Activated T-helper 1 cell treated with Interleukin-2 at 50 U/mL for 16 hours (primary cell): ENCODE measurements at places on chromosomes 12 and 14.
A peak's percentile ranks its signal among the peaks of the same experiment; 100 is the strongest.

DNA sequence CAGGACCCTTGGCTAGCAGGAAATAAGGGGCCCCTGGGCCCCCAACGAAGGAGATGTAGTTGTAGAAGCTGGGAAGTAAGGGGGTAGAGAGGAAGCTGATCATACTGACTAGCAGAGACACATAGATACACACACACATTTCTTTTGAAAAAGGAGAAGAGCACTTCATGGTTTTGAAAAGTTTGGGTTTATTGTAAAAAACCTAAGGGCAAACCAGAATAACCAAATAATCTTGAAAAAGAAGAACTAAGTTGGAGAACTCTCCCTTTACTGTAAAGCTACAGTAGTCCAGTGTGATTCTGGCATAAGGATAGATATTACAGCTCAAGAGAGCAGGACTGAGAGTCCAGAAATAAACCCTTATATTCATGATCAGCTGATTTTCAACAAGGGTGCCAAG, 5.8 kb upstream of the HCAR3 start:
- no peak for DNase-seq

DNA sequence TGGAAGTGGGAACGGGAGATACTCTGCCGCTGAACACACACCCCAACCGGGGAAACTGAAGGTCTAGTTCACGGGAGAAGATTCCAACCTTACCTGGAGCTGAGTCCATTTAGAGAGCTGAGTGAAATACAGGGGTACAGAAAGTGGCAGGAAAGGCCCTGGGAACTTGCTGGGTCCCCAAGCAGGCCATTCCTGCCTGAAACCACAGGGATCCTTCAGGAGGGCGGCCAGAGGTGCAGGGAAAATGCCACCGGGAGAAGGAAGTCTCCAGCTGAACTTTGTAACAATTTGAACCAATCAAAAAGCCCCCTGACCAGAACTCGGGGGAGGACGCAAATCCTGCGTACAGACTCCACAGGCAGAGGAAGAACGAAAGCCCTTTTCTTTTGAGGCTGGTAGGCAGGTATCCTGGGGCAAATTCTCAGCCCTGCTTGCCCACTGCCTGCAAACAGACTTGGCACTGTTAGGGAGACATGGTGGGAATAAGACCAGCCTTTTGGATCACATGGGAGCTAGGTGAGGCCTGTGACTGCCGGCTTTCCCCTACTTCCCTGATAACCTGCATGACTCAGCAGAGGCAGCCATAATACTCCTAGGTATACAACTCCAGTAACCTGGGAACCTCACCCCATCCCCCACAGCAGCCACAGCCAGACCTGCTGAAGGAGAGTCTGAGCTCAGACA, 170.9 kb downstream of the SEC23A start:
- no peak for DNase-seq

GRCh38 chr14:95513291-95513690, 3.2 kb downstream of the SYNE3 start:
- DNase-seq, result no peak

GRCh38 chr12:66944365-66944764, 265.5 kb upstream of the GRIP1 start:
- DNase-seq, result no peak

- DNase-seq, result no peak
These were observed 523.4 kb downstream of the FSCB start for GRCh38 chr14:43983721-43984120.

DNA sequence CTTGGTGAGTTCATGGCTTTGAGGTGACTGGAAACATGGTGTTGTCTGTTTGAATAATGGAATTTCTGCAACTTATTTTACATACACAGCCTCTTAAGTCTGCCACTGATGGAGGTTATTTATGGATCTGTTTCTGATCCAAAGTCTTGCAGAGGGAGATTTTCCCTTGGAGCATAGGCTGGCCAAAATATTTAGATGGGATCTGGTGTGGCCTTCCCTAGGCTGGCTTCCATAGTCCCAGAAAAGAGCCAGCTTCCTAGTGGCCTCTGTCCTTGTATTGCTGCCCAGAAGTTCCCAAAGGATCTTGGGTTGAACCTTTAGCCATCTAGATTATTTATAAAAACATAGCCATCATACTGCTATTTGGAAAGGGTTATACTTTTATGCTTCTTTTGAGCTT, 491.1 kb upstream of the RGS6 start:
- DNase-seq, result no peak

GRCh38 chr14:55240526-55241178, 30.6 kb upstream of the FBXO34 start:
- no peak for DNase-seq

DNA sequence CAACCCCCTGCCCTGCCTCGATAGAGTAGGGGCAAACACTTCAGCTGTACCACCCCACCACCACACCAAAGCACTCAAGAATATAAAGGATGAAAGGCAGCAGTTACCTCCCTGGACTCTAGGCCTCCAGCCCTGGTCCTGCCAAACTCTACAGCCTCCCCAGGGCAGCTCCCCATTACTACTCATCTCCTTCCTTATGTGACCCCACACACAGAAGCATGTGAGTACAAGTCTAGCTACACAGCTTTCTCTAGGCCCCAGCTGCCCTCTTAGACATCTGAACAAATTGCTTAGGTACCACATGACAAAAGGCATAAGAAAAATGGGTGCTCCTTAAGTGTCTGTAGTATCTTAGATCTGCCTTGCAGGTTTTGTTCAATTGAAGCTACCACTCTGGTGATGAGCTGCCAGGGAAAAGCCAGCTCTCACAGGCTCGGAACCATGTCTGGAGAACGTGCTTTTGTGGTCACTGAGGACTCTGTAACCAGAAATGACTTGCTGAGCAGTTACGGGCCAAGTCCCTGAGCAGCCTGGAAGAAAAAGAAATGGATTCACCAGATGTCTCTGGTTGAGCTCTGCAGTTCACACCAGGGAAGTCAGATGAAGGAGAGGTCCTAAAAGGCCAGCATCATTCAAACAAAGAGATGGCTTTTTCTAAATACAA, 32.8 kb downstream of the FMNL3 start:
- no peak for DNase-seq

DNA sequence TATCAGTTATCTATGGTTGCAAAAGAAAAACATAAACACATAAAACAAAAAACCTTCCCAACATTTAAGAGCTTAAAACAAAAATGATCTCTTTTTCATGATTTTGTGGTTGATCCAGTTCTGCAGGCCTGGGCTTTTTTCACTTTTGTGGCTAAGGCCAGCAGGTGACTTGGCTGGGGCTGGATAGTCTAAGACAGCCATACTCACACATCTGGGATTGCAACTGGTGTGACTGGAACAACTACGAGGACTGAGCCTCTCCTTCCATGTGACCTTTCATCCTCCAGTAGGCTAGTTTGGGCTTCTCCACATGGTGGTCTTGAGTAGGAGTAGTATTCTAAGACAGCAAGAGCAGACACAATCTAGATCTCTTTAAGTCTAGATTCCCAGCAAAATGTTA, 7.2 kb upstream of the PKP2 start:
- DNase-seq, result no peak

DNA sequence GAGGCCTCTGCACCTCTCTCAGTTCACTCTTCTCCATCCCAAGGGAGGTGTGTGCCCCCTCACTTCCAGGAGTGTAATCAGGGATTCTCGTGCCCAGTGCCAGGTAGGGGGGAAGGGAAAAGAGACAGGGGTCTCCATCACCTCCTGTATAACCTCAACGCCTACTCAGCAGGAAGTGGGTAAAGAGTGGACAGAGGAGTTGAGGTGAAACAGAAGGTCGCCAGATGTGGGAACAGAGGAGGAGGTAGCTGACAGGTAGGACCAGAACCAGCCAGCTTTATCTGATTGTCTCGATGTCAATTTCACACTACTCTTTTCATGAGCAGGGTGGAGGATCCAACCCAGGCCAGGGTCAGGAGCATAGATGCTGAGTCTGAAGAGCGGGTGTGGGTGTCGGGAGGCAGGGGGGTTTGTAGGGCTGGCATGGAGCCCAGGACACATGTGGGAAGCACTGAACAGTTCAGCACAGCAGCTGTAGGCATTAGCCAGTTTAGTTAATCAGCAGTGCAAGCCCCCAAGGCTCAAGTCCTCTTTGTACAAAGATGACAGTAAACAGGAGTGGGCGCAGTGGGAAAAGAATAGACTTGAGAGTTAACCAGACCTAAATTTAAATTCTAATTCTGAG, 213.5 kb downstream of the PELI2 start:
- DNase-seq, result no peak

- no peak for DNase-seq
These were observed 5.1 kb upstream of the TUNAR start for GRCh38 chr14:95871531-95871930.

- DNase-seq, result no peak
These were observed 60.8 kb upstream of the MED13L start for GRCh38 chr12:116338064-116338846.

GRCh38 chr14:35416108-35416750, 11.7 kb upstream of the NFKBIA start:
- DNase-seq, result peak; percentile 36

GRCh38 chr14:50242566-50243310, 11.4 kb upstream of the SOS2 start:
- DNase-seq, result no peak

DNA sequence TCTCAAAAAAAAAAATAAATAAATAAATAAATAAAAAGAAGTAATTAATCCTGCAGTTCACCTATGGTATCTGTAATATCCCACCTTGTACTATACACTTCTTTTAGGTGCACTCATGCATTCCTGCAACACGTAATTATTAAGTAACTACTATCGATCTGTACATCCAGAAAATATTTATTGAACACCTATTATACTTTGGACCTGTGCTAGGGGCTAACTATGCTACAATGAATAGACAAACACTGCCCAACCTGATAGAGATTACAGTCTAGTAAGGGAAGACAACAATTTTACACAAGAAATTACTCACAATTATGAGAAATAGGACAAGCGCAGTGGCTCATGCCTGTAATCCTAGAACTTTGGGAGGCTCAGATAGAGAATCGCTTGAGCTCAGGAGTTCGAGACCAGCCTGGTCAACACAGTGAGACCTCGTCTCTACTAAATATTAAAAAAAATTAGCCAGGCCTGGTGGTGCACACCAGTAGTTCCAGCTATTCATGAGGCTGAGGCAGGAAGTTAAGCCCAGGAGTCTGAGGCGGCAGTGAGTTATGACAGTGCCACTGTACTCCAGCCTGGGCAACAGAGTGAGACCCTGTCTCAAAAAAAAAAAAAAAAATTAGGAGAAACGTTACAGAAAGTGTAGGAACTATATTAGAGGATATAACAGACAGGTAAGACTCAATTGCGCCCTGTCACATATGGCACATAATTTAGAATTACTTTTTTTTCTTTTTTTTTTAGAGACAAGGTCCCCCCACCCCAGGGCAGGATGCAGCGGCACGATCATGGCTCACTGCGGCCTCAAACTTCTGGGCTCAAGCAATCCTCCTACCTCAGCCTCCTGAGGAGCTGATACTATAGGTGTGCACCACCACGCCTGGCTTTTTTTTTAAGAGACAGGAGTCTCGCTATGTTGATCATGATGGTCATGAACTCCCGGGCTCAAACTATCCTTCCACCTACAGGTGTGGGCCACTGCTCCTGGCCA, 1.2 kb downstream of the NRDE2 start:
- no peak for DNase-seq

DNA sequence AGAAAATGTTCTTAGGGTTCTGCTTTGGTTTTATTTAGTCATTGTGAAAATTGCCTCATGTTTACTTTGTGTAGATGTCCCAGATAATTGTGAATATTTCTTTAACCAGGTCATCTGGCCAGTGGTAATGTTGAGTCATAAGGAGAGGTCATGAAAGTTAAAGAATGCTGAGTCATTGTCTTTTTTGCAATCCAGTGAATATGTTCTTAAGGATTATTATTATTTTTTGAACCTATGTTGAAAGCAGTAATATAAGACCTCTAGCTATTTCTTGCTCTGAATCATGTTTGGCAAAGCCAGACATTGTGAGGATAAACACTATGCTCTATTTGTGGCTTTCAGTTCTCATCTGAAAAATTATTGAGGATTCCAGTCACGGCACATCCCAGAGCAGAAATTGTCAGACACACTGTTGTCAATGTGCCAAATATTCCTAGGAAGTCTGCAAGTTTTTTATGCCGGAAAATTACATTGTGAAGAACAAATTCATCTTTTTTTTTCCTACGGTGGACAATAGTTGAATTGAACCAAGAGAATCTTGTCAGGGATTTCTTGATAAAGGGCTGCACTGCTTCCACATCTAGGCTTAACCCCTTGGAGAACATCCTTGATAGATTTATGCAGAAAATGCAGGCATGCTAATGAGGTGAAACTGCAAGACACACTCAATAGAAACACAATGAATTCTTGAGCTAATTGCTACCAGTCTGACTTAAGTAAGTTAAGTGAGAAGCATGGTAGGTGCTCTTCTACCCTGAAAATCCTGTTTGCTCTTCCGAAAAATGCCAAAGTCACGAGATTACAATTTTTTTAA, 369.6 kb downstream of the ATP23 start:
- DNase-seq, result no peak
